Bone marrow (tissue), 2 donors: ENCODE measurements at places on chromosomes 12 and 14.

DNA sequence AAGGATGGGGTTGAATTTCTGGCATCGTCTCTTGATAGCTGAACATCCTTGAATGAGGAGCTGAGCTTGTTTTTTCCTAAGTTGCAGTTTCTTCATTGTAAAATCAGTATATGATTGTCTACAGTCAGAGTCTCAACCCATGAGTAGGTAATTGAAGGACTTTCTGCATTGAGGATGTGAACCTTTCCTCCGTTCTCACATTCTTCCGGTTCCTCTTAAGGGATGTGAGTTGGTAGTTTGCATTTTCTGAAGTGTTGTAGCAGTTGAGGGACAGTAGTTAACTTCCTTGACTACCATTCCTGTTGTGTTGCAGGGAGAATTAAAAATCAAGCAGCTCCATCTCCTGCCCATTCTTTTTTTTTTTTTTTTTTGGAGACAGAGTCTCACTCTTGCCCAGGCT lies 19.1 kb downstream of the TPCN1 start:
- DNase-seq = no peak

GRCh38 chr12:47941871-47942613 lies 21.4 kb upstream of the TMEM106C start:
- DNase-seq = no peak

DNA sequence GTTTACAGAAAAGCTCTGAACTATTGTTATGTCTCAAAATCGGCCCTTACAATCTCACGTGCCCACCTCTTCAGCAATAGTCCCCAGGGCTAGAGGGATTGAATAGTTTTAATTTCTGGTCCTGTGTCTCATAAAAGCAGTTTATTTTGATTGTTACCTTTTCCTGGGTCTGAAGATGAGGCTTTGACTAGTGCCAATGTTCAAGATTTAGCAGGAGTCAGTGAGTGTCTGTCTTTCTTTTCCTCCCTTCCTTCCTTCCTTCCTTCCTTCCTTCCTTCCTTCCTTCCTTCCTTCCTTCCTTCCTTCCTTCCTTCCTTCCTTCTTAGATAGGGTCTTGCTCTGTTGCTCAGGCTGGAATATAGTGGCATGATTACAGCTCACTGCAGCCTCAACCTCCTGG lies 24.7 kb upstream of the SOCS2 start:
- DNase-seq = no peak

DNA sequence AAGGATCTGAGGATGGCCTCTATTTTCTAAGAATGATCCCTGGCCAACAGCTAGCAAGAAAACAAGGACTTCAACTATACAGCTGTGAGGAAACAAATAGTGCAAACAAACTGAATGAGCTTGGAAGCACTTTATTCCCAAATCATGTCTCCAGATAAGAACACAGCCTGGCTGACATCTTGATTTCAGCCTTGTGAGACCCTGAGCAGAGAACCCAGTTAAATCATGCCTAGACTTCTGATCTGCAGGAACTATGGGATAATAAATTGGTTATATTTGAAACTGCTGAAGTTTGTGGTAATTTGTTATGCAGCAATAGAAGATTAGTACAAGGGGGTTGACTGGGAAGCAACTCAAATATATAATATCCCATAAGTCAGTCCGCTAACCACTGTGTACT lies 183.9 kb upstream of the BMP4 start:
- no peak for DNase-seq

DNA sequence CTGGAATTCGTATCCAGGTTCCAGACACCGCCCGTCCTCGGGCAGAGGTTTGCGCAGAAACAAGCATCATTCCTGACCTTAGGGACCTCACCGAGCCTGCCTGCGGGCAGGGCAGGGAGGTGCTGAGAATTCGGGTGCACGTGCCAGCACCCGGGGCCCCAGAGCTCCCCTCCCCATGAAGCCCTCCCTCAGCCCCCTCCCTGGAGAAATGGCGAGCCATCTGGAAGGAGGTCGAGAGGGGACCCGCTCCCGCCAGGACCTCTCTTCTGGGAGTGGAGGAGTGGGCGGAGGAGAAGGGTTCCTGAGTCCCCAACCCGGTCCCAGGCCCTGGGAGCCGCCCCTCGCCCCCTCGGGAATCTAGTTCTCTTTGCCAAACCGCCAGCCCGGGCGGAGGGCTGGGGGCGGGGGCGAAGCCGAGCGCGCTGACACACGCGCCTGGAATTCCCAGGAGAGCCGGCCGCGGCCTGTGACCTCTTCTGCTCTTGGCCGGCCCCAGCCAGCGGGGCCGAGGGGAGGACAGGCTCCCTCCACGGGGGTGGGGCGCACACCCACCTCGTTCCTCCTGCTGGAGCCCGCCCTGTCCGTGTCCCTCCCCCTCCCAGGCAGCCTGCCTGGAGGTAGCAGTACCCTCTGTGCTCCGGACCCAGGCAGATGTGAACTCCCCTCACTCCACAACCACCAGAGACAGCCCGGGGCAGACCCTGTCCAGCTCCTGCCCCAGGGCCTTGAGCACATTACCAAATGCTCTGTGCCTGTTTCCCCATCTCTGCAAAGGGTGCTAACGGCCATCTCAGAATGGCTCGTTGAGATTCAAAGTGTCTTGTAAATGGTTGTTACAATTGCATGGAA lies 23.0 kb upstream of the GPR132 start:
- no peak for DNase-seq
